ENCODE measurements at places on chromosomes 12 and 14.

GRCh38 chr12:123643911-123644310 lies 10.3 kb downstream of the GTF2H3 start:
- DNase-seq, result no peak

GRCh38 chr12:55051197-55051947 lies 31.6 kb downstream of the NEUROD4 start:
- no peak for DNase-seq

DNA sequence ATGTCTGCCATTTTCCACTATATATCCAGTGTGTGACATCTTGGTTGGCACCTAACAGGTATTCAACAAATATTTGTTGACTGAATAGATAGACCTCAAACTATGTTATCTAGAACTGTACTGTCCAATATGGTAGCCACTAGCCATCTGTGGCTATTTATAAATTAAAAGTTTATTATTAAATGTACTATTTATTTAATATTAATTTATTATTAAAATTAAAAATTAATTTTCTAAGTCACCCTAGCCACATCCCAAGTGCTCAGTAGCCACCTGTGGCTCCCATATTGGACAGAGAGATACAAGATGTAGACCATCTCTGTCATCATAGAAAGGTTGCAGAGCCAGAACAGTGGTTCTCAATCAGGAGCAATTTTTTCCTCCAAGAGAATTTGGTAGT lies 69.3 kb downstream of the SRRM4 start:
- DNase-seq, result no peak

GRCh38 chr12:19095331-19095730 lies 34.2 kb upstream of the PLEKHA5 start:
- no peak for DNase-seq

GRCh38 chr12:6529291-6529737 lies 5.0 kb upstream of the GAPDH start:
- DNase-seq, result no peak

- no peak for DNase-seq
Measured at GRCh38 chr14:50997712-50998111, 53.4 kb upstream of the PYGL start.

DNA sequence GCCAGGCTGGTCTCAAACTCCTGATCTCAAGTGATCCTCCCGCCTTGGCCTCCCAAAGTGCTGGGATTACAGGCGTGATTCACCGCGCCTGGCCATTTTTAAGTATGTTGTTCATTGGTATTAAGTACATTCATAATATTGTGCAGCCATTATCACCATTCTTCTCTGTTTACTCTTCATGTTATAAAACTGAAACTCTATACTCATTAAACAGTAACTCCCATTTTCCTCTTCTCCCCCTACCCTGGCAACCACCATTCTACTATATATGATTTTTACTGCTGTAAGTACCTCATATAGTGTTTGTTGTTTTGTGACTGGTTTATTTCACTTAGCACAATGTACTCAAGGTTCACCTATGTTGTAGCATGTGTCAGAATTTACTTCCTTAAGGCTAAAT lies 23.1 kb downstream of the METAP2 start:
- DNase-seq, result no peak

GRCh38 chr14:68234101-68234905 lies 414.7 kb downstream of the RAD51B start:
- DNase-seq, result no peak

DNA sequence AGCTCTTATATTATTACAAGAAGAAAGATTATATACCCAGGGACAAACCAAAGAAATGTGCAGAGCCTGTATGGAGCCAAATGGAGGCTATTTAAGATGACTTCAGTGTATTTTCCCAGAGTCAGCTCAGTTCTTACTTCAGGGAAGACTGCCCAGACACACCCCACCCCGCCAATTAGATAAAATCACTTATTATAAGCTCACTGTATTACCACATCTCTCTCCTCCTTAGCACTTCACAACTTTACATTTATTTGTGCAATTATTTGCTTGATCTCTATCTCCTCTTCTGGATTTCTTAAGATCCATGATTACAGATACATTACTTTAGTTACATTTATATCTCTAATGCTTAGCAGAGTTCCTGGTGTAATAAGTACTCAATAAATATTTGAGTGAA lies 24.7 kb upstream of the WDR89 start:
- DNase-seq, result no peak

DNA sequence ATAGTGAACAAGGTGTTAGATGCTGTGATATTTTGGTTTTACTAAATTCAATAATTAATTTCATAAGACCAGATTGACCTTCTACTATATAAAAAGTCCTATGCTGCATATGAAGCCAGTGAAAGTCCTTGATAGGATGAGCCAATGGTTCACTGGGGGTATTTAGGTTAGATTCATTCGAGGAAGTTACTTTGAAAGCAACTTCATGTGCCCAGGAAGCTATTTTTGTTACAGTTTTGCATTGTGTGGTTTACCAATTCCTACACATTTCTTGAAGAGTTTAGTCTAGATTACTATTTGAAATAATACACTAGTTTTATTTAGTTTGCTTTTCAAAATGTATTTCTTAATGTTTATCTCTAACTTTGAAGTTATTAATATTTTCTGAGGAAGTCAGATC lies 58.5 kb upstream of the RMST start:
- DNase-seq, result no peak

DNA sequence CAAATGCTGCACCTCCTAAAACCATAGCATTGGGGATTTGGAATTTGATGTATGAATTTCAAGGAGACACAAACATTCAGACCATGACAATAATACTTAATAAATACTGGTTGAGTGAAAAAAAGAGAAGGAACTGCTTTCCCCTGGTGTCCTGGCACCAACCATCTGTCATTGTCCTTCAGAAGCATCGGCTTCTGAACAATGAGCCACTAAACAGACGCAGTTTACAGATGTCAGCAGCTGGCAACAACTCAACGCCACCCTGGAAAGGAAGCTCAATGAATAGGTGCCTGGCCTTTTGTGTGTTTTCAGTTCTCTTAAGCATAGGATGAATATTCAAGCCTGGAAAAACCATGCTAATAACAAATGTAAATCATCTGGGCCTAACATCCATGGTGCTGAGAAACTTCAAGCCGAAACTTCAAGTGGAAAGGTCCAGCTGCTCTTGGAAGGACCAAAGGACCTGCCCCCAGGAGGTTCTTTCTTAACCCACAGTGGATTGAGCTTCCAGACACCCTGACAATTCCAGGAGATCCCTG lies 101.3 kb downstream of the WIF1 start:
- DNase-seq, result no peak

GRCh38 chr12:91603060-91603459 lies 420.4 kb upstream of the DCN start:
- DNase-seq, result no peak

GRCh38 chr12:121812320-121812871 lies 8.6 kb downstream of the SETD1B start:
- DNase-seq, result no peak

DNA sequence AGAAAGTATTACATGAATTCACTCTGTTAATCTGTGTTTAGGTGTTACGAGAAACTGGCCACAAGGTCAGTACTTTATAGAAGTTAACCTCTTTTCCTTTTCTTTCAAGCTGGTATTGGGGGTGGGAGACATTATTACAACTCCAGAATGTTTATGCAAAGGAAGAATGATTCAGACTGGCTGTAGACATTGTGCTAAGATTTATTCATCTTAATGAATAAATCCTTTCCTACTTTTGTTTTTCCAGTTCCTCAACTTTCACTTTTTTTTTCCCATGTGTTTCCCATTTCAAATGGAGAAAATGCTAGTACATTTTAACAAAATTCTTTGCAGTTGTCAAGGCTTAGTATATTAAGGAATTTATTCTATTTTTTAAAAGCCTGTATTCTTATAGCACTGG lies 1.3 kb downstream of the OTOGL start:
- DNase-seq, result no peak

GRCh38 chr12:80272387-80272915 lies 171.6 kb upstream of the PTPRQ start:
- no peak for DNase-seq

- DNase-seq, result no peak
Measured at GRCh38 chr12:30437616-30438015, 258.1 kb downstream of the IPO8 start.

- no peak for DNase-seq
Measured at GRCh38 chr12:87796961-87797516, 232.2 kb downstream of the C12orf50 start.

DNA sequence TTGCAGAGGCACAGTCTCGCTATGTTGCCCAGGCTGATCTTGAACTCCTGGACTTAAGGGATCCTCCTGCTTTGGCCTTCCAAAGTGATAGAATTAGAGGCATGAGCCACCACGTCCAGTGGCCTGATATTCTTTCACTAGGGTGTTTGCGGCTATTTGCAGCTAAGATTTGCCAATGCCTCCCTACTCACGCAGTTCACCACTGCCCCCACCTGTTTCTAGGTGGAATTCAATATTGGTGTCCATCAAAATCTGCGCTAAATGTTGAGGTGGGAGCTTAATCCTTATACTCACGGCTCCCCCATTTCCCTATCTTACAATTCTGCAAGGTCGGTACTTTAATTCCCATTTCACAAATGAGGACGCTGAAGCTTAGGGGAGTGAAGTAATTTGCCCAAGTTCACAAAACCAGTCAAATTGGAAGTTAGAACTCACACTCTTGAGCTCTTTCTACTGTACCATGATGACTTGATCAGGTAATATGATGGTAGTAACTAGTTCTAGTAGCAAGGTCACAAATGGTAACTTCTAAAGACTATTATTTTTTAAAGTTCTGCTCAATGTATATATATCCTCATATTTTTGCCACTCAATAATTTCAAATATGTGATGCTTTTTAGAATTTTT lies 22.1 kb upstream of the LRRC9 start:
- no peak for DNase-seq

GRCh38 chr12:52608826-52609630 lies 7.8 kb upstream of the KRT72 start:
- no peak for DNase-seq

DNA sequence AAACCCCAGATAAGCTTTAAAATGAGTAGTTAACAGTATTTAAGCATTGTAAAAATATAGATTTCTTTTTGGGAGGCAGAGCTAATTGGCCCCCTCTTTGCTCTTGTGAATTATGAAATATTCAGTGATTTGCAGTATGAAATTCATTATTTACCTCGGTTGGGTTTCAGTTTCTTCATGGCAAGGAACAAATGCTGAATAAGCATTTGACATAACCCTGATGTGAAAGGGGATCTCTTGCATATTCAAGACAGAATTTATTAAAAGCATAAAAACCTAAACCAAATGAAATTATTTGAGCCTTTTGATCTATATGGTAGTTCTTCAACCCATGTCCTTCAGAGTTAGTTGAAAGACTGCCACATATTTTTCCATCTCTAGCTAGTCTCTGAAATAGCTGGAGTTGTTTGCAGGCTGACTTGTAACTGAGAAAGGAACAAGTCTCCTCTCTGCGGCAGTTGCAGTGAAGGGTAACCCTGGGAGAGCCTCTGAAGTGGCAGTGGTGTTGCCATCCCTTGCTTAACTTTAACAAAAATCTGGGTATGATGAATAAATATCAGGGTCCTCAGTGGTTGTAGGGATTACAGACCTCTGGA lies 690 bp downstream of the AKAP6 start:
- DNase-seq, result no peak

GRCh38 chr12:93767524-93767863 lies 90.3 kb downstream of the CRADD start:
- DNase-seq, result no peak

- no peak for DNase-seq
Measured at GRCh38 chr12:106093246-106093645, 45.5 kb downstream of the NUAK1 start.

- DNase-seq, result no peak
Measured at GRCh38 chr12:75870878-75871277, 160.7 kb downstream of the PHLDA1 start.

- no peak for DNase-seq
Measured at GRCh38 chr14:59295951-59296350, 107.5 kb downstream of the DAAM1 start.

GRCh38 chr12:11651785-11652184 lies 2.3 kb downstream of the ETV6 start:
- DNase-seq, result no peak

DNA sequence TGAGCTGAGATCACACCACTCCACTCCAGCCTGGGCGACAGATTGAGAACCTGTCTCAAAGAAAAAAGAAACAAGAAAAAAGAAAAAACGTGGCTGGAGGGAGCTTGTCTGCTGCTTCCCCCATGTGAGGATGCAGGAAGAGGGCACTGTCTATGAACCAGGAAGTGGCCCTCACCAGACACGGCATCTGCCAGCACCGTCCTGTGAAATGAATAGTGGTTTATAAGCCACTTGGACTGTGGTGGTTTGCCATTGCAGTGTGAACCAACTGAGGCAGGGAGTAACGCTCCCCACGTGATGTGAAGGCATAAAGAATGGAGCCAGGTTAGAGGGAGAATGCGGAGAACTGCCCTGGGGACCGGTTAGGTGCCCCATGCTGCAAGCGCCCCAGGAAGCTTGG lies 4.5 kb upstream of the BRF1 start:
- DNase-seq, result no peak

DNA sequence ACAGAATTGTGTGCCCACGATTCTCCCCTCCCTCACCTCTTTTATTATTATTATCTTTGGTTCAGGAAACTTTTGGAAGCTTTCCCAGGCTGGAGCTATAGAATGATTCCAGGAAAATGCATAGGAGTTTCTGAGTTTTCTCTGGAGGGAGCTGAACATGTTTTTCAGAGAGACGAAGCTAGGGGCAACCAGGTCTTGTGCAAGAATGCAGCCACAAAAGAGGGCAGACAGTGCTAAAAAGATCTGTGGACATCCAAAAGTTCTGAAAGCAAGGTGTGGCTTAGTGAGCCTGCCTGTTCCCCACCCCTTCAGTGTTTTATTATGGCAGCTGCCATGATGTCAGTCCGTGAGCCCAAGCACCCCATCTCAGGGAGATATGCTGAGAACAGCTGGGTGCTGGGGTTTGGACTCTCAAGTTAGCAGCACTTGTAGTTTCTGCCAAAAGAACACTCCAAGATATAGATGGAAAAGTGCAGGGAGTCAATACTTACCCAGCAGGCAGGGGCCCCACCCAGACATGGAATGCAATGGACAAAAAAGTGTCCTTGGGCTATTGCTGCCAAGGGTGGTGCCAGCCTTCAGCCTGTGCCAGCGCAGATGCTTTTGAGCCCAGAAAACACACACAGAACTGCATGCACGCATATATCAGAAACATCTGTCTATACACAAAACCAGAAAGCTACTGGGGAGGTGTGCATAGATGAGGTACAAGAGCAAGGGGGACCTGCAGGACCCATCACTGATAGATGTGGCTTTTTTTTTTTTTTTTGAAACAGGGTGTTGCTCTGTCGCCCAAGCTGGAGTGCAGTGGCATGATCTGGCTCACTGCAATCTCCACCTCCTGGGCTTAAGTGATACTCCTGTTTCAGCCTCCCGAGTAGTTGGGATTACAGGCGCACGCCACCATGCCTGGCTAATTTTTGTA lies 17.0 kb upstream of the IRF2BPL start:
- no peak for DNase-seq
